ENCODE measurements at places on chromosomes 6 and 20.

GRCh38 chr6:45709781-45710220, 305.9 kb downstream of the CLIC5 start:
- peak; percentile 38 for DNase-seq

DNA sequence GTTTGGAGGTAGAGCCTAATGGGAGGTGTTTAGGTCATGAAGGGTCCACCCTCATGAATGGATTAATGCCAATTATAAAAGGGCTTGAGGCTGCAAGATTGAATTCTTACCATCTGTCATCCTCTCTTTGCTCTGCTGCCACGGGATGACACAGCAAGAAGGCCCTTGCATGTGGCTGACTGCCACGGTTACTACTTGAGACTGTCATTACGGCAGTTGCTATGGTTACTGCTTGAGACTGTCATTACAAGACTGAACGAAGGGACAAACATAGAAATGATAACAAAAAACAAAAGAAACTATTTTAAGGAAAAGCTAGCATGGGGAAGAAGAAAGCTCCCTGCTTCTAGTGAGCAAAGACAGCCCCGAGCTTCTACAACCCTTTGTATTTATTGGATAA, 715.0 kb downstream of the TFAP2A start:
- DNase-seq = no peak

DNA sequence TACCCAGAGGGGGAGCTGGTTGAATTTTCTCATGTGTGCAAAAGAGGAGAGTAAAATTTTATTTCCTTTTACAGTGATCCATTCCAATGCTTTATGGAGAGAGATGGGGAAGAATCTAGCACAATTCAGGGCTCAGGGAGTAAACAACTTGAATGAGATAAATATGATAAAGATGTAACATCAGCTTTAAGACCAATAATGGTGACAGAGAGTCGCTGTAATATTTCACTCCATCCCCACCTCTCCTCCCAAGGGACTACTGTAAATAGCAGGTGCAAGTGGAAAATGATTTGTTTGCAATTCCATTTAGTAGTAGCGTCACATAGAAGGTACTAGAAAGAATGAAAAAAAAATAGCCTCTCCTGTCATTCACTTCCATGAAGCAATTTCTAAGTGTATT, 4.8 kb downstream of the CRISP3 start:
- DNase-seq = no peak

GRCh38 chr6:51743999-51744398, 343.4 kb downstream of the PKHD1 start:
- no peak for DNase-seq

- DNase-seq = no peak
These were observed 115.7 kb downstream of the TAF4 start for GRCh38 chr20:61949714-61950640.

GRCh38 chr20:22003680-22004079, 298.2 kb downstream of the PAX1 start:
- no peak for DNase-seq

GRCh38 chr6:41901882-41902519, 6.8 kb upstream of the USP49 start:
- DNase-seq = peak; percentile 45

GRCh38 chr6:107355659-107356058, 103.7 kb downstream of the PDSS2 start:
- no peak for DNase-seq

GRCh38 chr6:49527320-49527719, 23.1 kb upstream of the C6orf141 start:
- no peak for DNase-seq
